ENCODE measurements at places on chromosomes 7 and 10. TPM values are rescaled to one million over a fixed set of nuclear protein-coding genes. Genes with fewer than 3 reads are reported as not detected.

The OR2A42 gene
- not detected for total RNA-seq

The OR6B1 gene
- total RNA-seq: not detected

The EPO gene
- not detected for total RNA-seq

The TWIST1 gene
- not detected for total RNA-seq

The VIM gene
- 1,797 TPM for total RNA-seq

The SRRM3 gene
- 0.86 TPM for total RNA-seq

The FRMD4A gene
- total RNA-seq: 64.8 TPM

The PTPRZ1 gene
- 1.9 TPM for total RNA-seq

The ARL4A gene
- total RNA-seq: 44.8 TPM

The ADARB2 gene
- total RNA-seq: 0.80 TPM

The LIPJ gene
- 0.09 TPM for total RNA-seq

The HOXA5 gene
- 16.0 TPM for total RNA-seq

The C10orf62 gene
- total RNA-seq: not detected

The CALHM2 gene
- 45.0 TPM for total RNA-seq

The CALHM3 gene
- total RNA-seq: not detected

The NOS3 gene
- total RNA-seq: 15.1 TPM

The TLX1 gene
- not detected for total RNA-seq

The MXI1 gene
- total RNA-seq: 33.3 TPM

The PGAM2 gene
- total RNA-seq: 0.44 TPM

The TMEM196 gene
- not detected for total RNA-seq

The WEE2 gene
- total RNA-seq: not detected

The LRRN3 gene
- 6.1 TPM for total RNA-seq

The CREB3L2 gene
- 48.9 TPM for total RNA-seq

The ASB15 gene
- total RNA-seq: not detected

The ATP6V1F gene
- 208 TPM for total RNA-seq

The GPR15LG gene
- total RNA-seq: not detected

The GPNMB gene
- 452 TPM for total RNA-seq

The TUBB8 gene
- total RNA-seq: 0.38 TPM

The ZNF487 gene
- 5.0 TPM for total RNA-seq

The TBXAS1 gene
- 92.6 TPM for total RNA-seq

The TET1 gene
- total RNA-seq: 1.8 TPM

The ACTL6B gene
- not detected for total RNA-seq
